ENCODE measurements at places on chromosomes 7 and 10.

GRCh38 chr10:31583293-31583692, 264.3 kb downstream of the ZEB1 start:
- no peak for DNase-seq

GRCh38 chr10:91607646-91608403, 25.0 kb downstream of the PPP1R3C start:
- DNase-seq = no peak

GRCh38 chr10:119257899-119258419, 50.6 kb downstream of the GRK5 start:
- DNase-seq = no peak

DNA sequence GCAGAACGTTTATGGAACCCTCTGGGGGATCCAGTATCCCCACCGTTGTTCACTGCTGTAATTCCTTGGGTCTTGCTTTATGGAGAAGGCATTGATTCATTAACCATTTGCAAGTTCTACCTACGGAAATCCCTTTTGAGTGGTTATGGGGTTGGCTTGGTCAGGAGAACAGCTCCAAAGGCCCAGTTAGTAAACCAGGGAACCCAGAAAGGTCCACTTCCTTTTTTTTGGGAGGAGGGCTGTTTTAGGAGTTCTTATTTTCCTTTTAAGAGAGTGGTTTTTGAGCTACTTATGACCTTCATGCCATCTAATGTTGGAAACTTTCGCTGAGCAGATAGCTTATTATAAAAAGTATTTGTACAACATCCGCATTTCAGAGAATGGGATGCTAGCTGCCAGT, 1.3 kb downstream of the POR start:
- DNase-seq = no peak

DNA sequence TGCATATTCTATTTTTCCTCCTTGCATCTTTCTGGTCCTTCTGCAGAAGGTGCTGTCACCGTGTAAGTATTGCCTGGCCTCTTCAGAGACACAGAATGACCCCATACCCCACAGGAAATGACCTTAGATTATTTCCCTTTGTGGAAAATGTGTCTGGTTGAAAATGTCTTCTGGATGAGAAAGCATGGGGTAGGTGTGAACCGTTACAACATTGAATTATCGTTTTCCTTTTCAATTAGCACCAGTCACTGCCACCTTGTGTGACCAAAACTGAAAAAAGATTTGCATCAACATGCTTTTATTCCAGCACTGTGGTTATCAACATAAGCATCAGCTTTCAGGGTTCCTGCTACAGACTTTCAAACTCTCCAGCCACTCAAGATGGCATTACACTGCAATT, 58.0 kb upstream of the CELF2 start:
- DNase-seq = no peak

DNA sequence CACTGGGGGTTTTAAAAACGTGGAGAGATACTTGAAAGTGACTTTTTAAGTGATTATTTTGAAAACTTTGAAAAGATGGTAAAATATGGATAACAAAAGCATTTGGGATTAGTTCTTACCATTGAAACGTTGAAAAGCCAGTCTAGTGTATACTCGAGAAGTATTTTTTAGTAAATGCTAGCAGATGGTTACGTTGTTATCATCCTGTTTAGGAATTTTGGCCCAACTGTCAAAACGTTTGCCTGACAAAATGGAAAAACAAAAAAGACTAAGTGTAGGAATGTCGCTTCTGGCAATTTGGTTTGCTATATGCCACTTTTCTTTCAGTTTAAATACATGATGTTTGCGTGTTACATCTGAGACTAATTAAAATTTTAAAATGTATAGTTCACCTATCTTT, 1.2 kb downstream of the RBM33 start:
- DNase-seq = no peak

DNA sequence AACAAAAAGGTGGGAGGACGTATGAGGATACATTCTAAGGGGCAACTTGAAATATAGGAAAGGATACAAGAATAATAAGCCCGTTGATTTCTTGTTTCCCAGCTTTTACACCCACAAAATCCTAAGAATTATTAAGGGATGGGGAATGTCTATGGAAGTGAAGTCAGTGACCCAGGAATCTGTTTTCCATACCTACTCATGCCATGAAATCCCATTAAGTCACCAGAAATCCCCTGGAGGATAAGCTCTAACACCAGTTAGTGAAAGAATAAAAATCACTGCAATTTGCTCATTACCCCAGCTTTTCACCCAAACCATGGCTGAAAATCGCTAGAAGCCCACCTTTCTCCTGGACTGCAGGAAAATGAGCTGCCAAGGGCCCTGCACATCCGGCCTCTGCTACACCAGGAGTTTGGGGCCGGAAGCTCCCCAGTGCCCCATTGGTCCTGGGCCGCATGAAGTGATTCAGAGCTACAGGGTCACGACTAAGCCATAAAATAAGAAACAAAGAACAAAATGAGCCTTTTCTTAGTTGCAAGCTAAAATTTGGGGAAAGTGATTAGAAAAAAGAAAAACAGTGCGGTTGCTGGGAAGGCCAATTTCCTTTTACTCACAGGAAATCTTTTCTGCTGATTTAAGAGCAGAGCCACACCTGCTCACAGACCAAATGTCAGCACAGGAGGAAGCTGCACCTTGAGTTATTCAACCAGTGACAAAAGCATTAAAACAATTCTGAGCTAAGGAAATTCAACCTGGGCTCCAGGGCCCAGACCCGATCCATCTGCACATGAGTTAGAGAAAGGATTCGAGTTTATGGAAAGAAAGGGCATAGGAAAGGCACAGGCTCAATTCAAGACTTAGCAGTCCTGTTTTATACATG, 40.3 kb downstream of the HIPK2 start:
- DNase-seq = no peak

- no peak for DNase-seq
These were observed 107.6 kb downstream of the TRRAP start for GRCh38 chr7:98985945-98986344.

DNA sequence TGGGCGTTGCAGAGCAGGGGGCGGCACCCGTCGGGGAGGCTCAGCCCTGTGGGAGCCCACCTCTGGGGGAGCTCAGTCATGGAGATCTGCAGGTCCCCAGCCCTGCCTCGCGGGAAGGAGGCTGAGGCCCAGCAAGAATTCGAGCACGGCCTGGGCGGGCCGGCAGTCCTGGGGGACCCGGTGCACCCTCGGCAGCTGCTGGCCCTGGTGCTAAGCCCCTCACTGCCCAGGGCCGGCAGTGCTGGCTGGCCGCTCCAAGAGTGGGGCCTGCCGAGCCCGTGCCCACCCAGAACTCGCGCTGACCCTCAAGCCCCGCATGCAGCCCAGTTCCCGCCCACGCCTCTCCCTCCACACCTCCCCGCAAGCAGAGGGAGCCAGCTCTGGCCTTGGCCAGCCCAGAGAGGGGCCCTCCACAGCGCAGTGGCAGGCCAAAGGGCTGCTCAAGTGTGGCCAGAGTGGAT, 76.2 kb downstream of the TMEM26 start:
- DNase-seq = no peak

DNA sequence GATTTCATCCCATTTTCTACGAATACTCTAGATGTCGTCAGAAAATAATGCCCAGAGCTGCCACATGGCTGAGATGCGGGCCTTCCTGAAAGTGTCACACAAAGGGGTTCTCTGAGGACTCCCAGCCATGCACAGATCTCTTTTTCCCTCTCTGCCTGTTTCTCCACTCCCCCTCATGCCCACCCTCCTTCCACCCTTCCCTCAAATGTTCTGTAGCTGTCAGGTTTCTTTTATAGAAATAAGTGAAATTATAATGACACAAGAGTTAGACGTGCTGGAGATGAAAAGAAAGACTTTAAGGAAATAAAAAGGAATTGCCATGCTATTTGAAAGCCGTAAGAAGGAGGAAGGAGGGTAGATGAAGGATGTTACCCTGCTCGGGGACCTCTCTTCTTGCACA, 819.3 kb upstream of the CELF2 start:
- no peak for DNase-seq

- no peak for DNase-seq
These were observed 355.5 kb downstream of the CDC14C start for GRCh38 chr7:49279891-49280290.

GRCh38 chr7:44391171-44391570, 65.8 kb upstream of the CAMK2B start:
- DNase-seq = peak; percentile 1

- DNase-seq = no peak
These were observed 8.0 kb downstream of the AKR1B10 start for GRCh38 chr7:134535272-134535918.

GRCh38 chr7:42580061-42580460, 331.8 kb downstream of the C7orf25 start:
- no peak for DNase-seq

- no peak for DNase-seq
These were observed 19.3 kb upstream of the ING3 start for GRCh38 chr7:120931243-120931642.

DNA sequence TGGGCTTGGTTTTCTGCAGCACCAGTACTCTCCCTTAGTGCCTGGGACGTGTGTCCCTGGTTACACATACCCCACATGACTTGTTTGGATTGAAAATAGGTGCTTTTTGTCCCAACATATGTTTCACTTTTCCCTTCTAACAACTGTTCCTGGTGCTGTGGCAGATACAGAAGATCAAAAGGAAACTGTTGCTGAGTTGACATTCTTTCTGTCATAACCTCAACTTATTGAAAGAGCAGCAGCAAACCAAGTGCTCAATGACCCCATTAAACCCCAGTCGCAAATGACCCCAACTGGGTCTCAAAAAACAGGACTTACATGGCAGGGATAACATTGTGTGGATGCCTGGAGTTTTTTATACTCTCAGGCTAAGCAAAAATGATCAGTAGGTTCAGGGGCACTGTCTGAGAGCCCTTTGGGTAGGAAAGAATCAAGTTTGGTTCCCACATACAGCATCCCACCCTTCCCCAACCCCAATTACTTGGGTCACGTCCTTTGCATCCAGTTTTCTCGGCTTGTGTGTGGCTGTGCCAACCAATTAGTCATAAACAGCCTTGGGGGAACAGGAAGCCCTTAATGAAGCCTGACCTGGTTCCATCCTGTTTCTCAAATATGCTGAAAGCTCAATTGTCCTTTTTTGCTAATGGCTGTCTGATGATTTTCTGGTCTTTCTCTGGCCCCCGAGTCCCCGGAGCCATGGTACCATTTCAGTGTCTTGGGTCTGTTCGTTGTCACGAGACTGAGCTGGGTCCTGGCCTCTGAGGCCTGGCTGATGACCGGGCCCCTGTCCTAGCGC, 4.9 kb downstream of the HKDC1 start:
- no peak for DNase-seq

- DNase-seq = no peak
These were observed 120.4 kb downstream of the MALRD1 start for GRCh38 chr10:19169041-19169440.

DNA sequence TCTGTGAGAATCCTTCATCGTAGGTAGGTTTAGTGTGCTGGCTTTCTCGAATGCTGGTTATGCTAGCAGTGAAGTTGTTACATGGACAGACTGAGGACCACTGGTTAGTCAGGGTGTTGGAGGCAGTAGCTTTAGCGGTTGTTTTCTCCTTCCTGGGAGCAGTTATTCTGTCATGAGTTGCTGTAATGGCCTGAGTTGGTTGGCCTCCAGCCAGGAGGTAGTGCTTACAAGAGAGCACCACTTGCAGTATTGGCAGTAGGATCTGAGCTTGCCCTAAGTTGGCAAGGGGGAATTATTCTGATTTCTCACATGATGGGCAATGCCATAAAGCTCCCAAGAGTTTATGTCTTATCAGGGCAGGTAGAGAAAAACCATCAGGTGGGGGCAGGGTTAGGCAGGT, 58.0 kb downstream of the IPMK start:
- no peak for DNase-seq

GRCh38 chr7:120023494-120024167, 249.3 kb upstream of the KCND2 start:
- no peak for DNase-seq

- no peak for DNase-seq
These were observed 61.3 kb downstream of the ZNF22 start for GRCh38 chr10:45061982-45062381.

GRCh38 chr10:115706488-115707076, 566.4 kb downstream of the GFRA1 start:
- DNase-seq = no peak

GRCh38 chr10:77157248-77158019, 480.2 kb downstream of the KCNMA1 start:
- DNase-seq = no peak

All from left hindlimb (tissue), 1 donor.